ENCODE measurements at places on chromosomes 12 and 14.

GRCh38 chr12:131133015-131133905, 179.6 kb downstream of the ADGRD1 start:
- DNase-seq = no peak

GRCh38 chr14:55585854-55586253, 5.8 kb downstream of the KTN1 start:
- DNase-seq = no peak

DNA sequence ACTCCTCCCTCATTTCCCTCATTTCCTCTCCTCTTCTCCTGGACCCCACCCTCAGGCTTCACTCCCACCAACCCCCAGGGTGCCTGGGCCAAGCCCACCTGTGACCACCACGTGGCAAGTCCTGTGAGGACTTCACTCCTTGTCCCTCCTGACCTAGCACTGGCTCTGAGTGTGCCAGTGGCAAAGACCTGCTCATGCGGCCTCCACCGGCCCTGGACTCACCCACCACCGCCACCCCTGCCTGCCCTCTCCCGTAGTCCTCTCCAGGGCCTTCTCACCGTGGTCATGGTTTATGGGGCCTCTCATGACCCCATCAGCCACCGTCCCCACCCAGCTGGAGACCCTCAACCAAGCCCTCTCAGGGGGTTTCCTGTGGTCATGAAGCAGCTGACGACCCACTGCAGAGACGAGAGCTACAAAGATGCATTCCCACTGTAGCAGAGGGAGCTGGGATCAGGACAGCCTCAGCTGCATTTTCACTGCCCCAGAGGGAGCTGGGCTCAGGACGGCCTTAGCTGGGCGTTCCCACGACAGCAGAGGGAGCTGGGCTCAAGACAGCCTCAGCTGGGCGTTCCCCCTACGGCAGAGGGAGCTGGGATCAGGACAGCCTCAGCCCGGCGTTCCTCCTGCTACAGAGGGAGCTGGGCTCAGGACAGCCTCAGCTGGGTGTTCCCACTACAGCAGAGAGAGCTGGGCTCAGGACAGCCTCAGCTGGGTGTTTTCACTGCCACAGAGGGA, 3.2 kb upstream of the C14orf180 start:
- DNase-seq = peak; percentile 52

DNA sequence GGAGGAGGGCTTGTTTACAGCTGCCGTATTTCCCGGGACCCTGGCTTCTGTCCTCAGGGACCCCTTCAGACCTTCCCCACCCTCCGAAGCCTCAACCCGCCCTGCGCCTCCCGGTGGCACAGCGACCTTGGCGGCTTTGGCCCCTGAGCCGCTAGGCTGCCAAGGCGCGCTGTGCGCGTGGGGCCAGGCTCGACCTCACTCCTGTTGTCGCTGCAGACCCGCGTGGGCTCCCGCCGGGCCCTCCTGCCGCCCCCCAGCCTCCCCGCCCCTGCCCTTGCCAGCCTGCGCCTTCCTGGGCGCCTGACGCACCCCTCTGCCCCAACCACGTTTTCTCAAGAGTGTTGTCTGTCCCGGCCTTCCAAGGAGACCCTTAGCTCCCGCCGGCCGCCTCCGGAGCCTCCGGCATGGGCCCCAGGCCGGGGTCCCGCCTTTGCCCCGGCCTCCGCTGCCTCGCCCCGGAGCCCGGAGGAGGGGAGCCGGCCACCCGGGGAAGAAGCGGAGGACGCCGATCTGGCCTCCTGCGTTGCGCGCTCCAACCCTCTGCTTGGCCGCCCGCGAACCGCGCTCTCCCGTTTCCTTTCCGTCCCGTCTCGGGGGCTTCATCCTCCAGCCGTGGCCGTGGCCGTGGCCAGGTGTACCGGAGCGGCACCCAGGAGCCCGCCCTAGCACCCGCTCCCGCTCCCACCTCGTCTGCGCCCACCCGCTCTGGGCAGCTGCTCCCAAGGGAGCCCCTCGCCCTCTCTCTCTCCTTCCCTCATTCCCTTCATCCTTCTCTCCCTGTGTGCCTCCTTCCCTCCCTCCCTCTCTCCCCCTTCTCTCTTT, 19.9 kb downstream of the PPP2R5C start:
- DNase-seq = peak; percentile 53

DNA sequence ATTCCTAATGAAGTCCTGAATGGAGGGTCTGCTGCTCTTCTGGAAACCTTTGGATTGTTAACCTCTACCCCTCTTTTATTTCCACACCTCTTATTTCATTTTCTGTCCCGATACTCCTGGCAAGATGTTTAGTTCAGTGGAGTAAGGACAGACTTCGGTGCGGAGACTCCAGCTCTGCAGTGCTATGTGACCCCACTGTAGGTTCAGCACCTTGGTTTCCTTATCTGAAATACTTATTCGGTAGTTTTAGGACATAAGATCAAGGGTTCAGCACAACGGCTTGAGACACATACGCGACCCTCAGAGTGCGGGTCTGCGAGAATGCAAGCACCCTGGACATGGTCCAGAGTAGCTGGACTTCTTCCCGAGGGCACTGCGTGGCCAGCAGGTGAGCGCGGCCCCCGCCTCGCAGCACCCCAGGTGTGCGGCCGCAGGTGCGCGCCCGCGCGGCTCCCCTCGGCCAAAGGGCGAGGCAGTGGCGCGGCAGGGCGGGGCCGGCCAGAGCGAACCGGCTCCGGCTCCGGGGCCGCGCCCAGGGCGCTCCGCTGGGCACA, 465 bp upstream of the FGD4 start:
- DNase-seq = no peak

DNA sequence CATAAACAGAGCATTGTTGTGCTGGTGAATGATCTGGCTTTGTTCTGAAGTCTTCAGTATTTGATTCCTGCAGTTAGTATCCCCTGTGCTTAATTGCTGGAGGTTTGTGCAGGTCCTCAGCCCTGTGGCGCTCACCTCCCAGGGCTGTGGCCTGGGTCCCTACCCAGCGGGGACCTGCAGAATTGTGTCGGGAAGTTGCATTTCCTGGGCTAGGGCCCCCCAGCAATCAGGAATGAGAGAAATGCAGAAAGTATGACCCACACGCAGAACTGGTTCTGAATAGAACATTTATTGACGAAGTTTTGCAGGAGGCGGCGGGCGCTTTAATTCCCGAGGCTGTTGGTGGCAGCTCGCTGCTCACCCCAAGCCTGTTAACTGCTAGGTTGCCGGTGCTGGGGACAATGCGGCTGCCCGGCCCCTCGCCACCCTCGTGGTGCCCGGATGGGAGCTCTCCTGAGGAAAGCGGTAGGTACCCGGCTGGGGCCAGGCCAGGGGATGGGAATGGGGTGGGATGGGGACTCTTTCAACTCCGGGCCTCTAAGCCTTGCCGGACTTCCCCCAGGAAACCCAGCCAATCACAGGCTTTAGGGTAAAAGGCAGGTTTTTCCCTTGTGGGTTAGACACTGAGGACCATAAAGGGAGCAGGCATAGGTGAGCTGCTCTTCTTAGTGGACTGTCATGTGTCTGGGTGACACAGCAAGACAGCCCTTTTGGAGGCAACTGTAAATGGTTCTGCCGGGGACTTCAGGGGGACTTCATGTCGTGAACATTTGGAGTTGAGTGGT, 11.6 kb downstream of the PLEKHG3 start:
- no peak for DNase-seq

DNA sequence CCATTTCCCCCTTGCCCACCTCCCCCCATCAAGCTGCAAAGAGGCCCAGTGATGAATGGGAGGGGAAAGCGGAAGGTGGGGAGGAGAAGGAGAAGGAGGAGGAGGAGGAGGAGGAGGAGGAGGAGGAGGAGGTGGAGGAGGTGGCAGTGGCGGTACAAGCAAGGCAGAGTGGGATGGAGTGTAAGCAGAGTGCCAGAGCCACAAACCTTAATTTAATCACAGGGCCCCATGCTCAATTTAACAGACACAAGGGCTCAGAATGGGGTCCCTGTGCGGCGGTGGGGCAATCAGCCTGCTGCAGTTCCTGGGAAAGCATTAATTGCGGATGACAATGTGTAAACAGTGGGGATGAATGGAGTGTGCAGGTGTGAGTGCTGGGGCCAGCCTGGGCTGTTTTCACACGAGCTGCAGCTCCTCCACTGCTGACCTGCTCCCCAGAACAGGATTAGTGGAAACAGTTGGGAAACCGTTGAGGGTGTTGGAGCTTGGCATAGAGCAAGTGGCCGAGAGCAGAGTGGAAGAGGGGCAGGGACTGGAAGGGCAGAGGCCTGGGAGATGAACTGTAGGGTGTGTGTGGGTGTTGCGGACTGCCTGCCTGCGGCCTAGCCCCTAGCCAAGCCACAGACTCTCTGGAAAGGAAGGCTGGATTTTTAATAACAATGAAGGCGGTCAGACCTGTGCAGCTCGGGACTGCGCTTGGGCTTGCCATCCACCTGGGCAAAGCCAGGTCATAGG, 36.4 kb upstream of the SMOC1 start:
- no peak for DNase-seq

DNA sequence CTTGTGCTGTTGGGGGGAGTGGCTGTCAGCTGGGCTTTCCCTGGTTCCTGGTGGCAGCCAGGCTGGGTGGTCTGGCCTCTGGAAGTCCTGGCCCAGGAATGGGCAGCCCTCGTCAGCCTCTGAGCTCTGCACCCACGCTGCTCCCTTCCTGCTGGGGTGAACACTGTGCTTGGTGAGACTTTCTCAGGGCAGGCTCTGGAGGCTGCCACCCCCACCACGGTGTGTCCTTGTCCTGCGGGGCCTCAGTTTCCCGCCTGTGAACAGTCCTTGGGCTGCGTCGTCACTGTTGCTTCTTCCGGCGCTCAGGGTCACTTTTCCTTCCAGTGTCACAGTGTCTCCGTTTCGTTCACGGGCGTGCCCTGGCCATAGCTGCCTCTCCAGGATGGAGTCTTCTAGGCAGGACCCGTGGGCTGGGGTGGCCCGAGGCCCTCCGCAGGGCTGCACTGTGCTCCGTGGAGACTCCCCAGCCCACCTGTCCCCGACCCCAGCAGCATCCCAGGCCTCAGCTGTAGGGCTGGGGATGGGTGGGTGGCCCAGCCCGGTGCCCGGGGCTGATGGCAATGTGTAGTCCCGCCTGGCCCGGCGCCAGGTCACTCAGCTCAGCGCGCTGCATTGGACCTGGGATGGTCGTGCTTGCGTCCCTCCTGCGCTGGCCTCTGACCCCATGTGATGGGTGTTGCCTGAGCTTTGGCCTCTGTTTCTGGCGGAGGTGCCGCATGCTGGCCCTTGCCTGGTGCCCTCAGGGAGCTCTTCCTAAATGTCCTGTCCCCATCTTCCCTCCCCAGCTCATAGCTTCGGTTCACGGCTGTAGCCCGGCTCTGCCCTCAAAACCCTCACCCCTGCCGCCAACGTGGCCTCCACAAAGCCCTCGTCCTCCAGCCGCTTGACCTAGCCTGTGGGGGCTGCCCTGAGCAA, 6.8 kb downstream of the KIF26A start:
- DNase-seq = peak; percentile 14

DNA sequence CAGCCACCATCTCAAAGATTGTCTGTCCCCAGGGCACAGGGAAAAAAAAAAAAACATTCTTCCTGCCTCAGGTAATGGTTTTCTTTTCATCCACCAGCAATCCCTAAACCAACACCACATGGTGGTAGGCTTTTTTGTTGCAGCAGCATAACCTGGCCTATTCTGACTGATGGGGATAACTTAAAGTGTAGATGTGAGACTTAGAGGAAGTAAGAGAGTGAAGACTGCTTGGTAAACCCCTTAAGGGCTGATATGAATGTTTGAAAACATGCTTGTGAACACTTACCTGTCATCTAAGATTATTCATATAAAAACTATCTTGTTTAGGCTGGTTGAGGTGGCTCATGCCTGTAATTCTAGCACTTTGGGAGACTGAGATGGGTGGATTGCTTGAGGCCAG, 130.2 kb upstream of the RAP1B start:
- no peak for DNase-seq

DNA sequence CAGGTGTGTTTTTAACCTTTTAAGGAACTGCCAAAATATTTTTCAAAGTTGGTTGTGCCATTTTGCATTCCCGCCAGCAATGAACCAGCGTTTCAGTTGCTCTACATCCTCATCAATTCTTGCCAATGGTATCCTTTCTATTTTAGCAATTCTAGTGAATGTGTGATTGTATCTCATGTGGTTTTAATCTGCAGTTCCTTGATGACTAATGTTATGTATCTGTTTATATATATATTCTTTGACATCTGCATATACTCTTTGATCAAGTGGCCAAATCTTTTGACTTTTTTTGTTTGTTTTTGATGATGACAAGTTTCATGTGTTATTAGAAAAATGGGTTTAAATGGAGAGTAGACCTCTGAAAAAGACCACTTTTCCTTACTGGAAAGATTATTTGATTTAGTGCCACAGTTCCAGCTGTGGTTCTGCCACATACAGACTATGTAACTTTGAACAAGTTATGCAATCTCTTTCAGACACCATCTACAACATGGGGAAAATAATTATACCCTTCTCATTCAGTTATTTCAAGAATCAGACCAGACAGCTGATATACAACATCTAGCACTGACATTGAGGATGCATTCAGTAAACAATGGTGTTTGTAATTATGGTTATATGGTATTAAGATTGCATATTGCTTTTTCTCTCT, 146.3 kb upstream of the CNOT2 start:
- no peak for DNase-seq

DNA sequence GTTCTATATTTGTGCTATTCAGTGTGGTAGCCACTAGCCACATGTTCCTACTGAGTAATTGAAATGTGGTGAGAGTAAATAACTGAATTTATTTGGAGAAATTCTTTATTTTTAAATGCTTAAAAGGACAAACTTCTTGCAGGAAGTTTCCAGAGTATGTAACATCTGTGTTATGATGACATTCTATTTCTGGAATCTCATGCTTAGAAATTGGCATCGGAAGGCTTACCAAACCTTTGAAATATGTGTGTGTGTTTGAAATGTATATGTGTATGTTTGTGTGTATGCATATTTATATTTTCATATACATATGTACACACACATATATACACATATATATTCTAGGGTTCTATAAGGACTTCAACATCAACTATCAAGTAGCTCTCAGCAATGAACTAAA, 12.4 kb upstream of the WSCD2 start:
- DNase-seq = no peak

DNA sequence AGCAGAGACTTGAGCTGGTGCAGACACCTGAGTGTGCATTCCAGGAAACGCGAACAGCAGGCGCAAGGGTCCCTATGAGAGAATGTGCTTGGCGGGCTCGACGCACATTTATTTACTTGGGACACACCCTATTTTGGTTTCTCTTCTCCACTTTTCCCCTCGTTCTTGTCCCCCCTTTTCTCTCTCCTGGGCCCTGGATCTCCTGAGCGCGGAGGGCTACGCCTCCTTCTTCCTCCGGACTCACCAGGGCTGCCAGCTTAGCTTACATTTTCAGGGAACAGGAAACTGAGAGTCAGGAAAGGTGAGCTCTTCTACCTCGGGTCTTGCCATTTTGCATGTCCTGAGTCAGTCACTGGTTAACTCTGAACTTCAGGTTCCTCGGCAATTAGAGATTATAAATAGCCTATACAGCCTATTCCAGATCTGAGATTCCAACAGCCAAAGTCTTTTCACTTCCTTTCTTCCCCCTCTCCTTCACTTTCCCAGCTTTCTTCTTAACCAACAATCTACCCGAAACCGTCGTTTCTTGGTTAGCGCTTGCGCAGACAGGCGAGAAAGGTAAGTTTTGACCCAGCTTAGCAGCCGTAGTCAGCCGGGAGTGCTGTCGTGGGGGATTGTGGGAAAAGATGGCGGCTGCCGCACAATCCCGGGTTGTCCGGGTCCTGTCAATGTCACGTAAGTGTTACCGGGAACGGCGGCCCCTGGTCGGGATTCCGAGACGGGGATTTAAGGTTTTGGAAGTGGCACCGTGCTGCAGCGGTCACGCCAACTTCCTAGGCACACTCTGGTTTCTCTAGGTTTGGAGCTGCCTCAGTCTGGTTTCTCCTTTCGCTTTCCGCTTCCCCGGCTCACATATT, at the start of the genes AKAP3 and NDUFA9:
TSS of gene AKAP3 (minus strand) at position 551 of the 857 bp plus-strand sequence. CDS start 10,855 bp downstream, outside the sequence.
TSS of gene NDUFA9 (plus strand) at position 614 of the 857 bp plus-strand sequence. CDS start at position 627, 13 bp downstream.
- DNase-seq = peak; percentile 84
